ENCODE measurements at places on chromosomes 7 and 10. TPM values are rescaled to one million over a fixed set of nuclear protein-coding genes. Genes with fewer than 3 reads are reported as not detected.

- H3K27ac ChIP-seq, result no peak overlapping the region
- no peak for DNase-seq
- H3K36me3 ChIP-seq, result no peaks in the 10 kb centered on the region
- no peaks in the 10 kb centered on the region for H3K27me3 ChIP-seq
- no peaks in the 10 kb centered on the region for H3K4me1 ChIP-seq
These were observed 106.0 kb upstream of the TRIM24 start for GRCh38 chr7:138354066-138354465.

DNA sequence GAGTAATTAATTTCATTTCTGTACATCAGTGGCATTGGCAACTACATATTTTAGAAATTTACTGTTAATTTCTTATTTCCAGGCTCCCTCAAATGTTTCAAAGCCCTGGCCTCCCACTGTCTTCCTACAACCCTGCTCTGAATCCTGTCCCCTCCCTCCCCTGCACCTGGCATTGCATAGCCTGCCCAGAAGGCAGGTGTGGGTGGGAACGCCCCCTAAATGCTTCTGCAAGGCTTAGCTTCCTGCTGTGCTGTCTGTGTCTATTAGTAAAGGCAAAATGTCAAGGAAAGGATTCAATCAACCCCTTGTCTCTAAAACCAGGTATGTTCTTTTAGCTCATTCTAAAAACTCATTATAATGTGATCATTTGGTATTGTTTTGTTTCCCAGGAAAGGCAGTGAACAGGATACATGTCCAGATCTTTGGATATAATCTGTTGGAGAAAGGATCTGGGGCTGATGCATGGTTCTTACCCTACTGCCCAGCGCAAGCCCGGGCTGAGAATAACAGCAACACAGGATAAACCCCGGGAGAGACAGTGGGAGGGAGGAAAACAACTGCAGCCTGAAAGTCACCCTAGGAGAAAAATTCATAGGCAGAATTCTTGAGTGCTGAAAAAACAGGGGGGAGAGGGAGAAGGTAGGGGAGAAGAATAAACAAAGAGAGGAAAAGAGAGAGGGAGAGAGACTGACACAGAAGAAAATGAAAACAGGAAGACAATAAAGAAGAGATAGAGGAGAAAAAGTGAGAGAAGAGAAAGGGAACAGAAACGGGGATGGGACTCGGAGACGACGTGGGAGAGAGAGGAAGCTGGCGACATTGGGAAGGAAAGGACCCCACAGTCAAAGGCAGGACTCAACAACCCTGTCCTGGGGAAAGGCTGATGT is 589 bp downstream of the ZNF488 start:
- peaks cover 2% of the 10 kb centered on the region for H3K4me1 ChIP-seq
- no peak for DNase-seq
- H3K4me3 ChIP-seq, result peak overlapping the region; percentile 70
- no peak overlapping the region for H3K27ac ChIP-seq
- peaks cover 15% of the 10 kb centered on the region for H3K27me3 ChIP-seq
- H3K36me3 ChIP-seq, result no peaks in the 10 kb centered on the region

DNA sequence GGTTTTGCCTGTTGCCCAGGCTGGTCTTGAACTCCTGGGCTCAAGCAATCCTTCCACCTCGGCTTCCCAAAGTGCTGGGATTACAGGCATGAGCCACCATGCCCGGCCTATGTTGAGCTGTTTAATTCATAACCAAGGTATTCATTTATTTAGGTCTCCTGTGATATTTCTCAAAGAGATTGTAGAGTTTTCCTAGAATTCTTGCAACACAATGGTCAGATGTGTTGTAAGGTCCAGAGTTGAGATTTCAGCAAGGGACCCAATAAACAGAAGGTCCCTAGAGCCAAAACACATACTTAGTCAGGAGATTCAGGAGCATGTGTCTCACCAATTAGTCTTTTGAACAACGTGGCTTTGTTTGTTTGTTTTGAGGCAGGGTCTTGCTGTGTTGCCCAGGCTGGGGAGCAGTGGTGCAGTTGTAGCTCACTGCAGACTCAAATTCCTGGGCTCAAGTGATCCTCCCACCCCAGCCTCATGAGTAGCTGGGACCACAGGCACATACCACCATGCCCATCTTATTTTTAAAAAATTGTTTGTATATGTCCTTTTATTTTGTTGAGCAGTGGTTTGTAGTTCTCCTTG is 321.3 kb upstream of the GALNT17 start:
- no peaks in the 10 kb centered on the region for H3K4me1 ChIP-seq
- H3K36me3 ChIP-seq, result no peaks in the 10 kb centered on the region
- no peaks in the 10 kb centered on the region for H3K27me3 ChIP-seq

Gene LRMDA
- 2.2 TPM for total RNA-seq

DNA sequence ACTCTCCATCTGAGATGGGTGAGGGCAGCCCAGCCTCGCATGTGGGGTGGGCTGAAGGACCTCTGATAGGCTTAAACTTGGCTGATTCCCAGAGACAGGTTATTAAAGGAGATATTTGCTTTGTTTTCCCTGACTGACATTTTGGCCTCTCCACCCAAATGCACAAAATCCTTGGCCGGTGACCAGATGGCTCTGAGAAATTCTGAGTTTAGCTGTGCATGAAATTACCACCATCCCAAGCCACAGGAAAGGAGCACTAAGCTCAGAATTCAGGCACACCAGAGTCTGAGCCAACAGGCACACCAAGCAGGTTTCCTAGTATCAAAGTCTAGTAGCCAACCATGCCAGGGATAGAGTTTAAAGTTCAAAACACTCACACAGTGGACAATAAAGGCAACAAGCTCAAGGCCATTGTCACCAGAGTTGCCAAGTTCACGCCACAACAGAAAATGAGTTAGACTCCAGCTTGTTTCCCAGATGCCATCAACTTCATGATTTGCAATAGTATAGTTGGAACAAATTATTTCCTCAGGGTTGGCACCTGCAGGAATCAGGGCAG is 387.6 kb downstream of the KCNMA1 start:
- H3K4me3 ChIP-seq, result no peak overlapping the region
- H3K4me1 ChIP-seq, result peaks cover 13% of the 10 kb centered on the region
- H3K36me3 ChIP-seq, result no peaks in the 10 kb centered on the region

Gene SPDYE2B
- not detected for total RNA-seq

Gene PRKAR2B
- total RNA-seq, result 7.6 TPM

GRCh38 chr10:5655121-5655520 is 11.3 kb downstream of the ASB13 start:
- H3K4me3 ChIP-seq, result no peak overlapping the region
- H3K4me1 ChIP-seq, result peaks cover 5% of the 10 kb centered on the region
- H3K27ac ChIP-seq, result no peak overlapping the region
- DNase-seq, result no peak

DNA sequence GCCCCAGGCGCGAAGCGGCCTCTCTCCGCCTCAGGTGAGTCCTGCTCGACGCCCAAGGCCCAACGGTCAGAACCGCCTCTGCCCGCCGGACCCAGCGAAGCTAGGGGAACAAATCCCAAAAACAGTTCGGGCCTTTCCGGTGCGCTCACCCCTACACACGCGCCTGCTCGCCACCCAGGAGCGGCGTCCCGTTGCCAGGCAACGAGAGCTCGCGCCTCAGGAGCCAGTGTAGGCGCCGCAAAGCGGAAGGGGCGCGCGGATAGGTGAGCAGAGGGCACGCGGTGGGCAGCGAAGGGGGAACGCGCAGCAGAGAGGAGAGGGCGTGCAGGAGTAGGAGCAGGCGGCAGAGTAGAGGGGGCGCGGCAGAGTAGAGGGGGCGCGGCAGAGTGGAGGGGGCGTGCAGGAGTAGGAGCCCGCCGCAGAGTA is at the start of the genes DYDC1 and DYDC2:
Gene DYDC1, minus strand, starts transcription at position 193 of the 426 bp plus-strand sequence. CDS start 4,154 bp downstream, outside the sequence.
Gene DYDC2, plus strand, starts transcription at position 219 of the 426 bp plus-strand sequence. CDS start 5,663 bp downstream, outside the sequence.
- DNase-seq, result peak; percentile 3
- peak within 1 kb of the TSS; percentile 46 for H3K4me3 ChIP-seq
- peaks cover 2% of the 10 kb centered on the region for H3K4me1 ChIP-seq

Gene KCNMA1
- total RNA-seq, result 45.8 TPM

- no peak overlapping the region for H3K4me3 ChIP-seq
- no peak overlapping the region for H3K27ac ChIP-seq
- DNase-seq, result peak; percentile 16
- no peaks in the 10 kb centered on the region for H3K4me1 ChIP-seq
These were observed 816.7 kb upstream of the PHF14 start for GRCh38 chr7:10156972-10157371.

Gene ITPRID1
- total RNA-seq, result not detected

- H3K4me3 ChIP-seq, result no peak overlapping the region
- peaks cover 5% of the 10 kb centered on the region for H3K4me1 ChIP-seq
- no peaks in the 10 kb centered on the region for H3K36me3 ChIP-seq
These were observed 587 bp downstream of the HOXA10 start for GRCh38 chr7:27173511-27173955.

GRCh38 chr7:137961200-137962177 is 40.4 kb downstream of the CREB3L2 start:
- H3K4me3 ChIP-seq, result no peak overlapping the region
- no peaks in the 10 kb centered on the region for H3K27me3 ChIP-seq
- peak overlapping the region; percentile 5 for H3K27ac ChIP-seq
- peak; percentile 29 for DNase-seq
- peaks cover 15% of the 10 kb centered on the region for H3K4me1 ChIP-seq

DNA sequence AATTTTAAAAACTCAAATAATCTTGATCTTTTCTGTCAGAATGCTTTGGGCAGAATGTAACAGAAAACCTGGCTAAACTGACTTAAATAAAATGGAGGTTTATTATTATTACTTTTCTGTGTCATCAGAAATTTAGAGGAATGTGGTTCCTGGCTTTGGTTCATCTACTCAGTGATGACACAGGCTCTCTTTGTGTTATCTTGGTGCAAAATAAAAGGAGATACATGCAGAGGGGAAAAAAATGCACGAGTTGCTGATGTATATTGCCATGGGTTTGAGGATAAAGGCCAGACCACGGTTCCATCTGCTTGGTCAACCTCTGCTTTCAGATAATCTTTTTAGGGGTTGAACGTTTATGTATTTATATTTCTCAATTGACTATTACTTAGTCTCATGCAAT is 181.4 kb downstream of the SUGCT start:
- H3K4me3 ChIP-seq, result no peak overlapping the region
- DNase-seq, result peak; percentile 46
- H3K27me3 ChIP-seq, result no peaks in the 10 kb centered on the region
- H3K27ac ChIP-seq, result no peak overlapping the region
- H3K36me3 ChIP-seq, result no peaks in the 10 kb centered on the region
- H3K4me1 ChIP-seq, result peaks cover 9% of the 10 kb centered on the region

GRCh38 chr7:50379082-50379481 is 71.1 kb downstream of the FIGNL1 start:
- no peaks in the 10 kb centered on the region for H3K36me3 ChIP-seq
- no peaks in the 10 kb centered on the region for H3K4me1 ChIP-seq
- H3K4me3 ChIP-seq, result no peak overlapping the region
- H3K27me3 ChIP-seq, result peaks cover 2% of the 10 kb centered on the region
- no peak overlapping the region for H3K27ac ChIP-seq

GRCh38 chr7:36875794-36876193 is 151.5 kb upstream of the AOAH start:
- H3K27me3 ChIP-seq, result no peaks in the 10 kb centered on the region
- no peaks in the 10 kb centered on the region for H3K36me3 ChIP-seq
- H3K4me1 ChIP-seq, result no peaks in the 10 kb centered on the region

- no peaks in the 10 kb centered on the region for H3K27me3 ChIP-seq
- peak overlapping the region; percentile 68 for H3K27ac ChIP-seq
- peak overlapping the region; percentile 35 for H3K4me3 ChIP-seq
- no peak for DNase-seq
- H3K4me1 ChIP-seq, result peaks cover 31% of the 10 kb centered on the region
- H3K36me3 ChIP-seq, result peaks cover 9% of the 10 kb centered on the region
These were observed 175.2 kb upstream of the TNRC18 start for GRCh38 chr7:5598769-5599371.

Gene XRCC2
- 1.6 TPM for total RNA-seq

Gene FAM131B
- 7.6 TPM for total RNA-seq

Gene FAM221A
- total RNA-seq, result 3.0 TPM

Measured in astrocyte (in vitro differentiated cells and primary cell).